Tracheal epithelial cell (primary cell): ENCODE measurements at places on chromosomes 5 and 9. TPM values are rescaled to one million over a fixed set of nuclear protein-coding genes. Genes with fewer than 3 reads are reported as not detected.

Gene CATSPER3
- under 0.01 TPM in 1 of 2 replicates, not detected in the other for total RNA-seq

Gene RAPGEF1
- 22.9 and 27.7 TPM in 2 replicates for total RNA-seq

Gene FOXD4L6
- not detected in 2 replicates for total RNA-seq

Gene COL23A1
- total RNA-seq: 0.43 and 0.72 TPM in 2 replicates

Gene FIBCD1
- total RNA-seq: 1.3 TPM in 1 of 2 replicates, not detected in the other

Gene CAVIN4
- under 0.01 and 0.24 TPM in 2 replicates for total RNA-seq

Gene P4HA2
- total RNA-seq: 128 and 324 TPM in 2 replicates

Gene SRP19
- 84.0 and 92.5 TPM in 2 replicates for total RNA-seq

Gene GRXCR2
- not detected in 2 replicates for total RNA-seq

Gene PTGES
- 20.5 and 25.8 TPM in 2 replicates for total RNA-seq

Gene GAS1
- total RNA-seq: 1.4 and 1.5 TPM in 2 replicates

Gene TAF11L3
- total RNA-seq: not detected in 2 replicates

Gene OCLN
- total RNA-seq: 38.6 and 104 TPM in 2 replicates

Gene MUSK
- not detected in 2 replicates for total RNA-seq

Gene NME5
- 1.7 and 2.8 TPM in 2 replicates for total RNA-seq

Gene GARIN3
- not detected in 2 replicates for total RNA-seq

Gene SETD9
- total RNA-seq: 8.0 and 9.6 TPM in 2 replicates

Gene FAM151B
- total RNA-seq: 0.43 and 0.48 TPM in 2 replicates

Gene BAAT
- total RNA-seq: 0.24 TPM in 1 of 2 replicates, not detected in the other

Gene LAMC3
- total RNA-seq: not detected in 2 replicates

Gene EGFL7
- 13.2 and 23.9 TPM in 2 replicates for total RNA-seq

Gene DMRTA1
- 2.2 and 3.4 TPM in 2 replicates for total RNA-seq

Gene NOXA1
- total RNA-seq: 1.9 and 2.2 TPM in 2 replicates

Gene CDC23
- total RNA-seq: 22.4 and 24.7 TPM in 2 replicates

Gene RAB3C
- not detected in 2 replicates for total RNA-seq

Gene RIMOC1
- total RNA-seq: 9.2 and 14.3 TPM in 2 replicates

Gene C9
- total RNA-seq: not detected in 2 replicates

Gene PCDHB7
- total RNA-seq: under 0.01 TPM in 1 of 2 replicates, not detected in the other

Gene CNTNAP3B
- 4.6 and 9.8 TPM in 2 replicates for total RNA-seq

Gene CCDC152
- total RNA-seq: 0.21 TPM in 1 of 2 replicates, not detected in the other

Gene SARDH
- 0.85 and 0.96 TPM in 2 replicates for total RNA-seq

Gene REXO4
- total RNA-seq: 10.8 and 15.6 TPM in 2 replicates

Gene FAM221B
- total RNA-seq: not detected in 2 replicates

Gene ST8SIA4
- total RNA-seq: under 0.01 TPM in 1 of 2 replicates, not detected in the other

Gene MLANA
- not detected in 2 replicates for total RNA-seq

Gene SOWAHA
- 0.24 TPM in 1 of 2 replicates, not detected in the other for total RNA-seq

Gene GLRA1
- not detected in 2 replicates for total RNA-seq

Gene GABRA6
- not detected in 2 replicates for total RNA-seq

Gene RPL37
- total RNA-seq: 365 and 464 TPM in 2 replicates

Gene GPRIN1
- 1.9 and 9.6 TPM in 2 replicates for total RNA-seq

Gene PCDHA12
- 0.21 and 0.48 TPM in 2 replicates for total RNA-seq

Gene DMGDH
- 2.7 and 9.2 TPM in 2 replicates for total RNA-seq

Gene SLC6A7
- total RNA-seq: under 0.01 TPM in 1 of 2 replicates, not detected in the other

Gene AQP7
- total RNA-seq: not detected in 2 replicates

Gene BRINP1
- 0.85 and 4.3 TPM in 2 replicates for total RNA-seq

Gene ADAMTS12
- 1.9 TPM in 1 of 2 replicates, not detected in the other for total RNA-seq

Gene TLE4
- 8.0 and 13.0 TPM in 2 replicates for total RNA-seq

Gene CAMK2A
- under 0.01 and 0.24 TPM in 2 replicates for total RNA-seq

Gene EQTN
- not detected in 2 replicates for total RNA-seq

Gene SPATA31A7
- total RNA-seq: not detected in 2 replicates

Gene SMIM33
- not detected in 2 replicates for total RNA-seq
